ENCODE measurements at places on chromosomes 7 and 10.

DNA sequence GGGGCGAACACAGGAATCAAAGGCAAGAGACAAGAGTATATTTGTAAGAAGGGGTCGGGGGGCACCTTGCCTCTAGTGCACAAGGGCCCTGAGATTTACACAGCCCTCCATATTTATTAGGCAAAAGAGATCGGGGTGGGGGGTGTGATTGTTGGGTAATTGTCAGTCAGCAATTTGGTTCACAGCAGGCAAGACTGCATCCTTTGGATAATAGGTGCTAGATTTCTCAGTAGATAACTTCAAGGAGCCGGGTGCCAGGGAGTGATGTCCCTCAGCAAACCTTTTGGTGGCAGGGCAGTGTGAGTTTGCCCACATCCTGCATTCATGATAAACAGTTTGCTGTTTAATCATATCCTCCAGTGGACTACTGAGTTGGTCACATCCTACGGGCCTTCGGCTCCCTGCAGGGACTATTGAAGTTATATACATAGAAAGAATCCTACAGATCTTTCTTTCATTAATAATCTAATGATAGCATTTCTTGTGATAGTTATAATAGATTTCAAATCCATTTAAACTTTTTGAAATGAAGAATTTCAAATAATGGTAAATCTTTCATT is 178.5 kb downstream of the GNAI1 start:
- no peak for DNase-seq

GRCh38 chr7:115116773-115117715 is 195.2 kb downstream of the MDFIC start:
- DNase-seq: no peak

- DNase-seq: no peak
Measured at GRCh38 chr7:51040787-51041186, 258.1 kb upstream of the GRB10 start.

DNA sequence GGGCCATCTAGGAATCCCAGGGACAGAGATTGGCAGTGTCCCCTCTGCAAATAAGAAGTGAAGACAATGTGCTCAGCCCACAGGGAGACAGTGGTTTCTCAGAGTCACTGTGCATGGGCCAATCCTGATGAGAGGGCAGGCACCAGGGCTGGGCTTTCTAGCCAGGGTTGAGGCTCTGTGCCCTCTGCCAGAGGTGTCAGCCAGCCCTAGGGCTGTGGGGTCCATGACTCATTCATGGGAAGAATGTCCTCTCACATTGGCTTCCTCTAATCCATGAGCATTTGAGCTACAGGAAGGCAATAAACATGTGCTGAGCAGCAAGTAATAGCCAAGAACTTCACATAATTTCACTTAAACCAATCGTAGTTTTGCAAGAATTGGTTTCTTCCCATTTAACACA is 482.0 kb upstream of the MGMT start:
- no peak for DNase-seq

DNA sequence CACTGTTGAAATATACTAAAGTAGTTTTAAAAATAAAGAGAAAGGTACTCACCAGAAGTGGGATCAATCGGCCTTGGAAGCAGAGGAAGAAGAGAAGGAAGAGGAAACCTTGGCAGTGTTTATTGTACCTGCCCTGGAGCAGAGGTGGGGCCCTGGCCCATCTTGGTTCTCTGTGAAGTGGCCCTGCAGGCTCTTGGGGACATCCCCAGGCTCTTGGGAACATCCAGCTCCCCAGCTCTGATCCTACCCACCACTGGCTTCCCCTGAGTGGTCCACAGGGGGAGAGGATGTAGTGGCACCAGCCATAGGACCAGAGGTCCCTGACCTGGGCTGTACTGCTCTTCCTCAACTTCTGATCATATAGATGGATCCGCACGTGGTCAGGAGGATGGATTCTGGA is 22.3 kb upstream of the RET start:
- DNase-seq: no peak

DNA sequence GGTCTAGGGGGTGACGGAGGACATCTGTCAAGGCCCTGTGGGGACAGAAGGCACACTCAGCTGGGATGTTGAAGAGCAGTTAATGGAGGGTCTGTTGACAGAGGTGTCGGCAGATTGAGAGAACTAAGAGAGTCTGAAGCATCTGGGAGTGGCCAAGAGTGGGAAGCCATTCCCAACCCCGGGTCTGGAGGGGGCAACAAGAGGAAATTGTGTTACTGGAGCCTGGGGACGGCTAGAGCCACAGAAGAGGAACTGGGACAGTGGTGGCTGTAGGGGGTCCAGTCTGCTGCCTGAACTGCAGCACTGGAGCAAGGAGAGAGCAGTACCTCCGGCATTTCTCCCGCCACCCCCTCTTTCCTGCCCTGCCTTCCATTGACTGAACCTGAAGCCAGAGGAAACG is 136.6 kb downstream of the CHN2 start:
- no peak for DNase-seq

DNA sequence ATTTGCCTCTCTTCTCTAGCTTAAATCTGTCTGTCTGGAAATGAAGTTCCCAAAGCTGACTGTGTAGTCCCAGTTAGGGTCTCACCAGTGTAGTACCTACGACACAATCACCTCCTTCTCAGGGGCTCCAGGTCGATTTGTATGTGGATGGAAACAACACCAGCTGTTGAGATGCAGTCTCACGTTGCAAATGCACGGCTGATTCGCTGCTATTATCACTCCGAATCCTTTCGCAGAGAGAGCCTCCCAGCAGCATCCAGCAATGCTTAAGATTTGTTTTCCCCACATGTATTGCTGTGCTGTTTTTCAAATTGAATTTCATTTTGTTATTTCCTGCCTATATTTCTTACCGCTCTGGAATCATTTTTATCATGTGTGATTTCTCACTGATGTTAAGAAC is 16.3 kb downstream of the VSTM4 start:
- DNase-seq: no peak

DNA sequence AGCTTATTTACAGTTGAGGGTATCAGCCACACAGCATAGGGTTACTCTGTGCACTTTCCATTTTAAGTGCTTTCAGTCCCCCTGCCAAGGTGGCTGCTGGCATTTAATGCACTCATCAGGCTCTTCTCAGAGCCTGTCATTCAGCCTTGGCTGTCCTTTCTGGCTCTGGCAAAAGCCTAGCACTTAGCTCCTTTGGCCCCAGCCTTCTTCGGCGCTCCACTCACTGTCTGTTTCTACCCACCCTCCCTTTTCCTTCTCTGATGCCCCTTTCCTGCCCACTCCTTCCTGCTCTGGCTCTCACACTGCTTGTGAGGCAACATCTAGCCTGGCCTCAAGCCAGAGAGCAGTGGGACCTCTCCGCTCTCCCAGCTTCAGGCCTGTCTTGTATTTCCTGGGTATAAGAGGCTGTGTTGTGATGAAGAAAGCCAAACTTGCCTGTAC is 60.2 kb downstream of the WIPF3 start:
- no peak for DNase-seq

DNA sequence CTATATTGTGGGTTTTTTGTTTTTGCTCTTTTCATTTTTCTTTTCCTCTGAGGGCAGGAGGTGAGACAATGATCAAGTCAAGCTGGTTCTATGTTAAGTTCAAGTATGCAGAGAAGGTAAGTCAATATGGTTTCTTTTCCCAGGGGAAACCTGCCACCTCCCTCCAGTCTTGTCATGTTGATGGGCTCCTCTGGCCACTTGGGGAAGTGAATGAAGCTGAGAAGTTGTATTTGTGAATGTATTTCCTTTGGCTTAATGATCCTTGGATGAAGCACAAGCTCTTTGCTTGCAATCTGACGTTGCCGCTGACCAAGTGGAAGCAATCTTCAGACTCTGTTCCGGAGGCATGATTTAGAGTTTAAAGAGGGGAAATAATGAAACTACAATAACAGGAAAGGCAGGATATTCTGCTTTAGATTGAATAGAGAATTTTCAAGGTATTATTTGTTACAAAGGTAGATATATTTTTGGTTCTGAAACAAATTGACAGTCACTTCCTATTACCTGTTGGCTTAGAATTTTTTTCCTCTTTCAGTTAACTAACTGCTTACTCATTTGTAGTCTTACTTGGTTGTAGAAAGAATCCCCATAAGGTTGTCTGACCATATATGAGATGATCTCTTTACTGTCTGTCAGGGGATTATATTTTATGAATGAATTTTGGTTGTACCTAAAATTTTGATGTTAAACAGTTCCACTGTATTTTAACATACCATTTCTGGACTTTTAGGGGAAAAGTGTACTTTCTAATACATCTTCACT is 369.6 kb downstream of the AUTS2 start:
- DNase-seq: no peak

DNA sequence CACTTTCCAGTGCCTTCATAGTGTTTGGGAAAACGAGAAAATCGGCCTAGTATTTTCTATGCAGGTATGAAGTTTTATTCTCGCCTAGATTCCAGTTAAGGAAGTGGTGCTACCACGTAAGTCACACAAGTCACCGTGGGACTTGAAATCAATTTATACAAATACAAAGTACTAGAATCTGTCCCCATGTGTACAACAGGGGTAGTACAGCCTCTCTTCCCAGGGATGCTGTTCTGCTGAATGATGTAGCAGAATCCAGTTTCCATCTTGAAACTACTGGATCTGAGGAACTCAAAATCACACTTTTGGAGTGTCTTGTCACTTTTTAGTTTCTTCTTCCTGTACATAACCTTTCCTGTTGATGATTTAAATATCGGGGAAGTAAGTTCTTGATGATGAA is 129.4 kb downstream of the SFMBT2 start:
- DNase-seq: no peak

- no peak for DNase-seq
Measured at GRCh38 chr10:69988094-69988493, 64.6 kb upstream of the MACROH2A2 start.

DNA sequence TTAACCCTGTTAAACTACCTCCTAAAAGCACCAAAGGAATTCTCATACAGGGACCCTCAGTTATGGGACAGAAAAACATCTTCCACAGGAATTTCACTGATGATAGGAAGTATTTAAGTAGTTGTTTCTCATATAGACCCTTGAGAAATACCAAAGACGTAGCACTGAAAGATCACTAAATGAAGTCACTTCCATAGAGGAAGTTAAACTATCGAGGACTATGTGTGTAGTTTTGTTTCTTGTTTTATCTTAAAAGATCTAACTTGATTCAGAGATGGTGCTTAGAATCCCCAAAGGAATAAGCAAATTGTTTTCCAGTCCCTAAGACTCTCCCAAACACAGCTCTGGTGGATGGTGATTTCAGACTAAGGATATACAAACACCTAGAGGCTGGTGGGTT is 94.8 kb upstream of the AFAP1L2 start:
- no peak for DNase-seq

- no peak for DNase-seq
Measured at GRCh38 chr7:84533182-84533581, 338.6 kb upstream of the SEMA3A start.

DNA sequence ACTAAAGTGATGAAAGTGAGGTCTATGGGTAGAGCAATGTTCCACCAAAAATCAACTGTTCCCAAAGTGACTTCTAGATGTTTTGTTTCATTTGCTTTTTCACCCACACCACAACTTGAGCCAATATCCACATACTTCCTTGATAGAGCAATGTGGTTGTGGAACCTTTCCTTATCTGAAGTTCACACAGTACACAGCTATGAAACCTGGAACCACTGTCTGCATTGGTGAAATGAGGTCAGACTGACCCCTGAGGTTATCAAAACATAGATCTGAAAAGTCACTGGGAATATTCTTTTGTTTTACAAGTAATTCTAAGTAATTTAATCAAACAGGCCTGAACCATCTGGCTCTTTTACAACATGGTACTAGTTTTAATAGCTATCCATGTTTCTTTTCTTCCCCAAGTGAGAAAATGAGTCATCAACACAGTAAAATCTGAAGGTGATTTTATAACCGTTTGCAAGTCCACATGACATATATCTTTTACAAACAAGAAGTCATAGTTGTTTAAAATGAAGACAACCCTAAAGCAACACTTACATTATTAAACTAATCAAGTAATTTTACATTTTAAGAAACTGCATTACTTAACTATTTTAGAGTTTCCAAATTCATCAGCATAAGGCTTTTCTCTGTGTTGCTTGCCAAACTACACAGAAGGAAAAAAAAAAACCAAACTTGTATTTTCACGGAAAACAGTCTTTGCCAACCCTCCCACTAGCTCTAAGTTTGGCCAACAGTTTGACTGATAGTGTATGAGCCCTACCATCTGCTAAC is 80.3 kb downstream of the LRRC17 start:
- no peak for DNase-seq

GRCh38 chr7:25522727-25523126 is 294.4 kb upstream of the NPVF start:
- no peak for DNase-seq

GRCh38 chr10:88497913-88498312 is 85.2 kb downstream of the RNLS start:
- no peak for DNase-seq

DNA sequence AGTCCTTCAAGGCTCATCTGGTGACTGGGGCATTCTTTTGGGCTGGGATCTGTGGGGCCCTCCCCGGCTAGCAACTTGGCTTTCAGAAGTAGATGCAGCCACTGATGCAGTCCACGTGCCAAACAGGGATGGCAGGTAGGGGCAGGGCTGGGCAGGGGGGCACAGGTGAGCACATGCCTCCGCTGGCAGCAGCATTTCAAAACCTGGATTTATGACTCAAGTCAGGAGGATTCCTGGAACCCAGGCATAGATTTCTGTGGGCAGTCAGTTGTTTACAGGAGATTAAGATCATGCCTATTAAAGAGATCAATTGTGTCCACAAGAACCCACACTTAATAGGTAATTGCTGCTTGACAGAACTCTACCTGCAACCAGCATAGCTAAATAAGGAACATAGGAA is 839 bp upstream of the HABP2 start:
- DNase-seq: no peak

DNA sequence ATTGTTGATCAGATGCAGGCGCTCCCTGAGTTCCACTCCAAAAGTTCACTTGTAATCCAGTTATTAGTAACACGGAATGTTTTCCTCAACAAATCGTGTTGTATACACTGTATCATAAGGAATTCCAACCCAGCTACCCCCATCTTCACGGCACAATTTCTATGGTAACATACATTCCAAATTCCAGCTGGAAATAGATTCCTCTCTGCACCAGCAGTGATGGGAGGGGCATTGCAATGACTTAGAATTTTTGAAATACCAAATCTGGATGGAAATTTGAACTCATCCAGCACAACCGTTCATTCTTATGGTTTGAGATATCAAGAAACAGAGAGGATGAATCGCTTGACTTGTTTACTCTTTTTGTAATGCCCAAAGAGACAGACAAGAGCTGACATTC is 38.9 kb upstream of the RHEB start:
- DNase-seq: no peak

GRCh38 chr7:34756025-34756437 is 98.0 kb downstream of the NPSR1 start:
- DNase-seq: no peak

GRCh38 chr10:70191161-70191971 is 21.1 kb upstream of the SAR1A start:
- DNase-seq: no peak

GRCh38 chr10:106815427-106816043 is 349.0 kb downstream of the SORCS1 start:
- DNase-seq: no peak

DNA sequence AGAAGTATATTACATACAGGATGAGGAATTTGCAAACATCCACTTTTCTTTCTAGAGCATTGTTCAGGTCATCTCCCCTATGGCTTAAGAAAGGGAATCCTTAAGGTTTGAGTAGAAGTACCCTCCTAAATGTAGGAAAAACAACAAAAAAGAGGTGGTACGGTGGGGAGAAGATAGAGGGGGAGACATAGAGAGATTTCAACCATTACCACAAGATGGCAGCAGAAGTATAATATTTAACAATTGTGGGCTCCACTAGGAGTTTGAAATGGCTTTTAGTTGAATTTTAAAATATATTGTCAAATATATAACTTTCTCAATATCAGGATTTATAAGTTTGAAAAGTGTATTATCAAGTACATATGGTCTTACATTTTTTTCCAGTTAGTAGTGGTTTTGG is 72.7 kb upstream of the PRKG1 start:
- no peak for DNase-seq
